ENCODE measurements at places on chromosomes 6 and 20.
A peak's percentile ranks its signal among the peaks of the same experiment; 100 is the strongest.

DNA sequence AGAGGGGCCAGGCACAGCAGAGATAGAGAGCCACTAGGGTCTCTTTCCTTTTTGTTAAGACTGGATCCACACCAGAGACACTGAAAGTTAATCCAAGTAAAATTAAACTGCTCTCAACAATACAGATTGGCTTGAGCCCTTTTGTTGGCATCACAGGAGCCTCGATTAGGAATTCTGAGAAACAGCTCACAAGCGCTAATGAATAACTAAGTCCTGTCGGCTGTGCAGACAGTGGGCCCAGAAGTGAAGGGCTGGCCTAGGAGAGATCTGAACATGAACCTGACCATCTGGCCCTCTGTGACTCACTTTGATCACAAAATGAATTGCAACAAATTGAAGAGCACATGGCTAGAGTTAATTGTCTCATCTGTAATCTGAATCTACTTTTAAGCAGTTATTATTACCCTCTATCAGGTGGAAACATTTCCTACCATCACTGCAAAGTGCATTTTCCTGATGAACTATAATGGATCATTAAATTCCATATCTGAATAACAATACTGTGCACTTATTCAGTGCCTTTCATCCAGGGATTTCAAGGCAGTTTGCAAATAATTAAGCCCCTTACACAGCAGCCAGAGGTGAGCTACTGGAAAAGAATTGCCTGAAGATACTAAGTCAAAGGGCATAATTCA, 3.2 kb downstream of the BACH2 start:
- DNase-seq, result no peak

- DNase-seq, result no peak
These were observed 47.3 kb upstream of the CLDN20 start for GRCh38 chr6:155216312-155217046.

- no peak for DNase-seq
These were observed 39.1 kb downstream of the VGLL2 start for GRCh38 chr6:117304446-117304845.

DNA sequence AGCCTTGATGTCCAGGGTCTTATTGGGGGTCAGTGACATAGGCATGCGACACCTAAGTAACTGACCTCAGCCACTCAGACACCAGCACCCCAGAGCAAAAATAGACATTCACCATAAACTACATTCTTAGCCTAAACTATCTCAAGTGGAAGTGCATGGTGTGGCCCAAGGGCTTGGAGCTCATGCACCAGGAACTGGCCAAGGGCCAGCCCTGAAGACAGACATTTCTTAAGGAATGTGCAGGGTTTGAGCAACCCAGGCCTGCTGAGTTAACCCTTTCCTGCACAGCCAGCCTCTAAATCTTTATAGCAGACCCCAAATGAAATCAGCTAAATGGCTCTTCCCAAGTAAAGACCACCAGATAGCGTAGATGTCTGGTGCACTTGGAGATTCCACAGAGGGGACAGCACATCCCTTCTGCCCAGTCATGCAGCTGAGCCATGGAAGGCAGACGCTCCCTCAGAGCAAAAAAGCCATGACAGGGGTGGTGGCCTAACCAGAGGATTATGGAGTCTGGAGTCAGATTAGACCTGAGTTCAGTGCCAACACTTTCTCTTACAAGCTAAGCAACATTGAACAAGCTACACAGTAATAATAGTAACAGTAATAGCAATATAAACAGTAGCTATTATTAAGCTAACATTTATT, 222.6 kb downstream of the ZMYND8 start:
- DNase-seq, result peak; percentile 88

DNA sequence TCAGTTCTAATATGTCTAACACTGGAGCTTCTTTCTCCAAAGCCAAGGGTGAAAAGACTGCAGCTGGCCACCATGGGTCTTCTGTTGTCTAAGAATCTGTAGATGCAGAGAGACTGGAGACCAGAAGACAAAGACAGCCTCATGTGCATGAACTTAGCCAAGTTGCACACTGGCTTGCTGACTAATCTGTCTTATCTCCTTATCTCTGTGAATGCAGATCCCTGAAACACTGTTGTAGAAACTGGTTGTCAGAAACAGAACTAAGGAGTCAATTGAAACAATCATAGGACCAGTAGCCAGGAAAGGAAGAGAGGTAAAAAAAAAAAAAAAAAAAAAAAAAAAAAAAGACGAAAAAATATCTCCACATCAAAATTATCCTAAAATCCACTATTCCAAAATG, 109.7 kb downstream of the BFSP1 start:
- no peak for DNase-seq

DNA sequence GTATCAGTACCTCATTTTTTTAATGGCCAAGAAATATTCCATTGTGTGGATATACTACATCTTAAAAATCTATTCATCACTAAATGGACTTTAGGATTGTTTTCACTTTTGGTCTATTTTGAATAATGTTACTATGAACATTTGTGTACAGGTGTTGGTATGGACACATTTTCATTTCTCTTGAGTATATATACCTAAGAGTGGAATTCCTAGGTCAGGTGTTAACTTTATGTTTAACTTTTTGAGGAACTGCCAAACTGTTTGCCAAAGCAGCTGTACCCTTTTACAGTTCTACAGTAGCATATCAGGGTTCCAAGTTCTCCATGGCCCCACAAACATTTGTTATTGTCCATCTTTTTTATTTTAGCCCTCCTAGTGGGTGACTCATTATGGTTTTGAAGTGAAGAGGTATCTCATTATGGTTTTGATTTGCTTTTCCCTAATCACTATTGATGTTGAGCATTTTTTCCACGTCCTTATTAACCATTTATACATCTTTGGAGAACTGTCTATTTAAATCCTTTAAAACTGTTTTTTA, 28.2 kb downstream of the DSTN start:
- no peak for DNase-seq

- no peak for DNase-seq
These were observed 69.2 kb downstream of the BFSP1 start for GRCh38 chr20:17461941-17462340.

GRCh38 chr20:10495173-10495572, 60.1 kb downstream of the SLX4IP start:
- no peak for DNase-seq

GRCh38 chr6:41967312-41968287, 26.0 kb upstream of the CCND3 start:
- DNase-seq, result peak; percentile 34

- DNase-seq, result peak; percentile 1
These were observed 613.2 kb upstream of the NOX3 start for GRCh38 chr6:156068881-156069280.
